NCI-H2227 treated with DMSO at 0.1 percent for 48 hours (cell line): ENCODE measurements at places on chromosomes 3 and 15.

DNA sequence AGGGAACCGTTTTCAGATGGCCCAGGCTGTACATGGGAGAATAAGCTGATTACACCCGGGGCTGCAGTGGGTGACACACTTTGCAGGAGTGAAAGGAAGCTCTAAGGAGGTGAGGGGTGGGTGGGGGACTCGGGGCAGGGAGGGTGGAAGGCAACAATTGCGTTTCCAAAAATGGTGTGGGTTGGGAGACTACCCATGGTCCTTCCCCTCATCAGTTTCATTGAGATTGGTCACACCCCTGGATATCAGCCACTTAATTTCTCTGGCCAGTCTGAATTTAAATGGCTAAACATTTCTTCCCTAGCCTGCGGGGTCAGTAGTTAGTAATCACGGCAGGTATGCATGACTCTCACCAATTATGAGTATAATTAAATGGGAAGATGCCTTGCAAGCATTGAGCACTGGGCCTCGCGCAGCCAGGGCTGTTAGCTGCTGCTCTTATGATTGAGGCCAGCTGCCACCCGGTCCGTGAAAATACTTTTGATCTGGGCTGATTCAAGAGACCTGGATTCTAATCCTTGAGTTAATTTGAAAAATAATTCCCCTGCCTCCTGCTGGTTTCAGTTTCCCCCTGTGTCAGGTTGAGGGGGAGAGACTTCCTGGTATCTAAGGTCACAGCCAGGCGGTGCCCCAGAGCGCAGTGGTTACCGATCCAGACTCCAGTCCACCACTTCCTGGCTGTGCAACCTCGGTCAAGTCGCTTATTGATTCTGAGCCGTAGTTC is 23.3 kb downstream of the SLC6A6 start:
- DNase-seq, result no peak

DNA sequence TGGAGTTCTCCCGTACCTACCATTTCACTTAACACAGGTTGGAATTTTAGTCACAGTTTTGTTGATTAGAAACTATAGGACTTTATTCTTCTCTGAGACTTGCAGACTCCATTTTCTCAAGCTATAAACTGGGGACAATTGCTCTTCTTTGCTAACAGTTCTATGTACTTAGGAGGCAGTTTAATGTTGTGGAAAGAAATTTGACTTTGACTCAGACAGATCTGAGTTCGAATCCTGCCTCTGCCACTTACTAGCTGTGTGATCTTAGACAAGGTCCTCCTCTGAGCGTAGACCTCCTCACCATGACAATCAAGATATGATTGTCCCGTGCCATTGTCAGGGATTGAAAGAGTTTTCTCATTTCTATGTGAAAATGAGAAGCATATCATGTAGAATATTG is 196.4 kb upstream of the HES1 start:
- DNase-seq, result no peak

DNA sequence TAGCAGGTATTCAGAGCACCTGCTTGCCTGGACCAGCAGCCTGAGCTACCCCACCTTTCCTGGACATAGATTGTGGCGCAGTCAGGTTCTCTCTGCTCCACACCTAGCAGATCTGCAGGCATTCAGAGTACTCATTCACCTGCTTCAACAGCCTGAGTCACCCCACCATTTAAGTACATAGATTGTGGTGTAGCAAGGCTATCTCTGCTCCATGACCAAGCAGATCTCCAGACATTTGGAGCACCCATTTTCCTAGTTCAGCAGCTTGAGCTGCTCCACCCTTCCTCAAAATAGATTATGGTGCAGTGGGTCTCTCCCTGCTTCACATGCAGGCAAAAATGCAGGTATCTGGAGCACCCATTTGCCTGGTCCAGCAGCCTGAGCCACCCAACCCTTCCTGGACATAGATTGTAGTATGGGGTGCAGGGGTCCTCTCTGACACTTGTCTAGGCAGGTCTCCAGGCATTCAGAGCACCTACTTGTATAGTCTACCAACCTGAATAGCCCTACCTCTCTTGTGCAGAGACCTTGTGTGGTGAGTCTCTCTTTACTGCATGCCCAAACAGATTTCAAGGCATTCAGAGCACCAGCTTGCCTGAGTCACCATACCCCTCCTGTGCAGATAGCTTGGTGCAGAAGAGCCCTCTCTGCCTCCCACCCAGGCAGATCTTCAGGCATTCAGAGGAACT is 466.0 kb upstream of the THBS1 start:
- DNase-seq, result no peak

GRCh38 chr3:47024932-47025331 is 45.5 kb downstream of the NBEAL2 start:
- DNase-seq, result peak; percentile 69

DNA sequence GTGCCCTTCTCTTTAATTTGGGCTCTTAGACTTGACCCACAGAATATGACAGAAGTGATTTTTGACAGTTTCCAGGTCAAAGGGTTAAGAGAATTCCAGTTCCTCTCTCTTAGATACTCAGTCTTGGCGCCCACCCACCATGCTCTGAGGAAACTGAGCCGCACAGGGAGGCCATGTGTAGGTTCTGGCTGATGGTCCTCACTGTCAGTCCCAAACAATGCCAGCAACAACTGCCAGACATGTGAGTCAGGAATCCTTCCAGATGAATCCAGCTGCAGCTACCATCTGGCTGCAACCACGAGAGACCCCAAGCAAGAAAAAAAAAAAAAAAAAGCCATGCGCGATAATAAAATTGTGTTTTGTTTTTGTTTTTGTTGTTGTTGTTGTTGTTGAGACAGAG is 326.6 kb downstream of the MAGI1 start:
- no peak for DNase-seq

DNA sequence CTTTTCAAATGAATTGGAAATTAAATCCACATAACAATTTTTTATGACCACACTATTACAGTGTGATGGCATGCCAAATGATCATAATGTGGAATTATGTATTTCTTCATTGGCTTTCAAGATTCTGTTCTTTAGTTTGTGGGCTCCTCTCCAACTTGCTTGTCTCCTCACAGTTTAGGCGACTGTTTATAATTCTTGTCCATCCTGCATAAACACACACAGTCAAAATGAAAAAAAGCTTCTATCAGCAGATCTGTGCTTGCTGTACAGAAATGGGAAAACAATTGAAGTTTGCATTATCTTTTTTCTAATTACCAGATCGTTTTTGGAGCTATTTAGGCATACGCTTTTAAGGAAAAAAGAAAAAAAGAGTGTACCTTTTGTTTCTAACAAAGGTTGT is 37.0 kb downstream of the OPA1 start:
- DNase-seq, result no peak

- DNase-seq, result no peak
These were observed 83.6 kb downstream of the NSUN3 start for GRCh38 chr3:94146455-94146854.

DNA sequence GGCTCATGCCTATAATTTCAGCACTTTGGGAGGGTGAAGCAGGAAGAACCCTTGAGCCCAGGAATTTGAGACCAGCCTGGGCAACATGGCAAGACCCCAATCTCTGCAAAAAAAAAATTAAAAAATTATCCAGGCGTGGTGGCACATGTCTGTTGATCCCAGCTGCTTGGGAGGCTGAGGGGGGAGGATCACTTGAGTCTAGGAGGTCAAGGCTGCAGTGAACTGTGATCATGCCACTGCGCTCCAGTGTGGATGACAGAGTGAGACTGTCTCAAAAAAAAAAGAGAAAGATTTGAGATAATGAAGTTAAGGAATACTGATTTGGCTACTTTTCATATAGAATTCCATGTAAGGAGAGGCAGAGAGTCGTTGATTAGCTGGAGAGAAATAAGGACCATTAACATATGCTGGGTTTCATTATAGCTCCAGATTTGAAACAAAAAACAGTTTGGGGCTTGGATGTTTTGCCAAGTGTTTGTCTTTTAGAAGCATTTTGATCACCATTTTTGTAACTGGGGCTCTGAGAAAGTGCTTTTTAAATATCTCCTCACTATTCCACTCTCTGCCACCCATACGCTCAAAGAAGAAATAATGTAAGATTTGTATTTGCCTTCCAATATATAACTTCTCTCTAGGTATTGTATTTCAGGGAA is 214.2 kb downstream of the FEZF2 start:
- DNase-seq, result no peak

DNA sequence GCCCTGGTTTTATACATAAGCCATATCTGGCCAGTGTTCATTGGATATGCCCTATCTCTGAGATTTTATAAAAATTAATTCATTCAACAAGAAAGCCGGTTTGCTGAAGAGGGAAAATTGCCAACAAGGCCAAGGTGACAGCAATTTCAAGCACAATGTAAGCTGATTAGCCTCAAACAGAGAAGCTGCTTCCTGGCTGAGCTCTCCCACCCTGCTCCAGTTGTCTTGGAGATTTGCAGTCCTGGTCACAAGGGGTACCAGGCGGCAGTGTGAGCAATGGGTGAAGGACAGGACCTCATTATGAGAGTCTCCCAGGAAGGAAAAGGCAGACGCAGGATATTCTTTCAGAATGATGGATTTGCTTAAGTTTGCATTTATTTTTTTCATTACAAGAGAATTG is 5.4 kb upstream of the THSD4 start:
- no peak for DNase-seq

- no peak for DNase-seq
These were observed 3.2 kb downstream of the ZDHHC19 start for GRCh38 chr3:196207833-196208607.

- no peak for DNase-seq
These were observed 103.8 kb upstream of the MME start for GRCh38 chr3:154976072-154976983.

GRCh38 chr3:178971614-178972013 is 100.0 kb downstream of the ZMAT3 start:
- DNase-seq, result no peak

GRCh38 chr3:72078676-72079368 is 293.9 kb upstream of the PROK2 start:
- DNase-seq, result no peak

GRCh38 chr15:82186161-82186560 is 76.4 kb downstream of the EFL1 start:
- DNase-seq, result no peak

DNA sequence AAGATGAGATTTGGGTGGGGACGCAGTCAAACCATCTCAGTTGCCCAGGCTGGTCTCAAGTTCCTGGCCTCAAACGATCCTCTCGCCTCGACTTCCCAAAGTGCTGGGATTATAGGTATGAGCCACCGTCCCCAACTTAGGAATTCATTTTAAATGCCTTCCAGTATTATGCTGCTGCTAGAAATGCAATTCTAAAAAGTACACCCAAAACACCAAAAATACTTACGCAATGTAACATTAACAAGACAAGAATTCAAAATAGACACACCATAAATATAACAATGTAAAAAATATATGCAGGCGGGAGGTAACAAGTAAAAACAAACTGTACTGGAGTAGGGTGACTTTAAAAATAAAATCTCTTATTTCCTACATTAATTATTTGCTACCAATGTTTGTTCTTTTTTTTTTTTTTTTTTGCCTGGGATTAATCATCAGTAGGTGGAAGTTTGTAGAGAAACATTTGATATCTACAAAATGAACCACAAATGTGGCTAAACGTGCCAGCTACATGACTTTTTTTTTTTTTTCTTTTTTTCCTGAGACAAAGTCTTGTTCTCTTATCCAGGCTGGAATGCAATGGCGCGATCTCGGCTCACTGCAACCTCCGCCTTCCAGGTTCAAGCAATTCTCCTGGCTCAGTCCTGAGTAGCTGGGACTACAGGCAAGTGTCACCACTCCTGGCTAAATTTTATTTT is 56.8 kb downstream of the SETMAR start:
- no peak for DNase-seq

- no peak for DNase-seq
These were observed 10.7 kb downstream of the BMF start for GRCh38 chr15:40097968-40098476.

DNA sequence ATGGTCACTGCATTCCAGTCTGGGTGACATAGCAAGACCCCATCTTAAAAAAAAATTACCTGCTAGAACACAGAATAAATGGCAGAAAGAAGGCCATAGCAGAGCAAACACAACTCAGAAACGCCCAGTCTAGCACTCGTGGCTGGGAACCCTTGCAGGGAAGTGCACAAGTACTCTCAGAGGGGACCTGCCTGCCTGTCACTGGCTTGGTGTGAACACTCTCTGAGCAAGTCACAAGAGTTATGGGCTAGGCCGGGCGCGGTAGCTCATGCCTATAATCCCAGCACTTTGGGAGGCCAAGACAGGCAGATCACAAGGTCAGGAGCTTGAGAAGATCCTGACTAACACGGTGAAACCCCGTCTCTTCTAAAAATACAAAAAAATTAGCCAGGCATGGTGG is 17.2 kb downstream of the SFMBT1 start:
- no peak for DNase-seq

GRCh38 chr3:126295407-126295939 is 61.7 kb downstream of the KLF15 start:
- no peak for DNase-seq

- no peak for DNase-seq
These were observed 219.6 kb downstream of the C3orf38 start for GRCh38 chr3:88369337-88369736.

DNA sequence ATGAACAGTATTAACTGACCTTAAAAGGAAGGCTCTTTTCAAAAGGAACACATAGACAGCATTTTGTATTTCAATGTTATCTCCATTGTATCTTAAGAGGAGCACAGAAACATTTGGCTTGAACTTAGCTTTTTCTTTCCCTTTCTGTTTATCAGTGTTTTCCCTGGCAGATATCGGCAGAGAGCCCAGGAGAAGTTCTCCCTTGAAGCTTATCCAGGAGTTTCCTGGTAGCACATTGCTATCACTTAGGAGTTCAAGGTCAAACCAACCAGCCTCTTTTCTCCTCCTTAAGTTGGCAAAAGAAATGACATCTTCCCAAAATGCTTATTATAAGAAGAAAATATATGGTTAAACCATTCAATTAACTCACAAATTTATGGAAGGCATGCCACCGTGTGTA is 344.6 kb upstream of the UBE2E2 start:
- no peak for DNase-seq

GRCh38 chr3:187169231-187169960 is 27.9 kb upstream of the RTP1 start:
- no peak for DNase-seq

GRCh38 chr15:80095511-80095910 is 36.0 kb downstream of the ZFAND6 start:
- no peak for DNase-seq

DNA sequence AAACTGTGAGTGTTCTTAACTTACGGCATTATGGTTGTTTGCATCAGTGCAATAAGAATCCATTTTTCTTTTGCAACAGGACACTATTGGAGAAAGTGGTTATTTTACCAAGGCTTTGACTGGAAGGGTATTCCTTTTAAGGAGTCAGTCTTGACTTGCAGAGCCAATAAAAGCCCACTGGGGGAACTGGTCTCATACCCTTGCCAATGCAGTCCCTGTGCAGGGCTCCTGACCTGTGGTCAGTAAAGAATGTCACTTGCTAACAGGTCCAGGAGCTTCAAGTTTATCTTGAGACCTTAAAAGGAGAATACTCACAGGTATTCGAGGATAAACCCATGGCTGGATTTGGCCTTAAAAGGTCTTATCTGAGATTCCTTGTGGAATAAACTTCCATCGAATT is 227.8 kb upstream of the GBE1 start:
- DNase-seq, result no peak

- DNase-seq, result no peak
These were observed 262.1 kb downstream of the IGSF11 start for GRCh38 chr3:118772547-118773011.

- DNase-seq, result no peak
These were observed 361.0 kb upstream of the PLSCR5 start for GRCh38 chr3:146966124-146966523.
